ENCODE measurements at places on chromosomes 5 and 9.

DNA sequence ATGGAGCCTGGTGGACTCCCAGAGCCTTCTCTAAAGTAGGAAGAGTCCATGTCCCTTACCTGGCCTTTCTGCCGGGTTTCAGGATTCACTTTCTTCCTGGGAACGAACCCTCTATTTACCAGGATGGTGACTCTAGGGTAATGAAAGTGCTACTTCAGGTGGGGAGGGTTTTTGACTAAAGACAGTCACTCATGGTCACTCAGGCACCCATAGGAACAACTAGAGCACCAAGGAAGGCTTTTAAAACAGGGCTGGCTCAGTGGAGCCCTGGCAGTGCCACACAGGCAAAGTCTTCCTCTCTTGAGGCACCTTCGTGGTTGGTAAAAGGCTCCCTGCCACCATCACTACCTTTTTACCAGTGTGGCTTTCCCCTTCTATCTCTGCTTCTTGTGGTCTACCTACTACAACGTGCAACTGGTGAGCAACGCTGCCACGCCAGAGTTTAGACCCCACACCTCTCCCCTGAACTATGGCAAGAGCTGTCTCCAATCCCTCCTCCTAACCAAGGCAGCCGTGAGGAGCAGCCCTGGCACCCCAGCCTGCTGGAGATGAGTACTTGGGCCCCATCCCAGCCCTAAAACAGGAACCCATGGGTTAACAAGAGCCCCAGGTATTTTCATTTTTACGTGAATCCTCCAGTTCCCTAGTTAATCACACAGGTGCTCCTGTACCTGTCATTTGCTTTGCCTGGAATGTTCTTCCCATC, 3.5 kb downstream of the SURF1 start:
- DNase-seq, result no peak

DNA sequence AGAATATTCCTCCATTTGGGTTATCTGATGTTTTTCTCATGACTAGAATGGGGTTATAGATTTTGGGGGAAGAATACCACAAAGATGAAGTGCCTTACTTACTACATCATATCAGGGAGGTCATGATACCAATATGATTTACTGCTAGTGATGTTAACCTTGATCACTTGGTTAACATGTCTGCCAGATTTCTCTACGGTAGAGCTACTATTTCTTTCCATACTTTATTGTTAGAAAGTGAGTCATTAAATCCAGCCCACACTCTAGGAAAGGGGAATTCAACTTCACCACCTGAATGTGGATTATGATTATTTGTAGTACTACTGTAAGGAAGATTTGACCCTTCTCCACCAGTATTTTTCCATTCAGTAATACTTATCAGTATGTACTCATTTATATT, 64.7 kb downstream of the UBE2R2 start:
- no peak for DNase-seq

GRCh38 chr5:178209334-178210072, 5.2 kb downstream of the HNRNPAB start:
- no peak for DNase-seq

GRCh38 chr9:108924466-108924865, 9.5 kb downstream of the ELP1 start:
- no peak for DNase-seq

DNA sequence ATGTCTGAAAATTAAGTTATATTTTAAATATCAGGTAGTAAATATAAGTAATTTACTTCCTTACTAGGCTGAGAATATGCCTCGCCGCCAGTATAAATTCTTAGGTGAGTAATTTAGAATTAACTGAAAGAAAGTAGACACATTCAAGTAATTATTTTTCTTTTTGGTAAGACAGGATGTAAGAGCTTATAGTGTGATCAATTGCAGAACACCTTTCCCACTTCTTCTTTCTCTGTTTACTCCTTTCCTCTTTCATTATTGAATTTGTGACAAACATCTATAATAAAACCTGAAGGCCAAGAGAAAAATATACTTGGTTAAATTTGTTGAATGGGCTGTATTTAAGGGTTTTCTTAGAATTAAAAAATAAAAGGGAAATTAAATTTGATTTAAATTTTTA, 195.1 kb upstream of the CDKN2B start:
- DNase-seq, result no peak
